ENCODE measurements at places on chromosomes 12 and 14.
A peak's percentile ranks its signal among the peaks of the same experiment; 100 is the strongest.

DNA sequence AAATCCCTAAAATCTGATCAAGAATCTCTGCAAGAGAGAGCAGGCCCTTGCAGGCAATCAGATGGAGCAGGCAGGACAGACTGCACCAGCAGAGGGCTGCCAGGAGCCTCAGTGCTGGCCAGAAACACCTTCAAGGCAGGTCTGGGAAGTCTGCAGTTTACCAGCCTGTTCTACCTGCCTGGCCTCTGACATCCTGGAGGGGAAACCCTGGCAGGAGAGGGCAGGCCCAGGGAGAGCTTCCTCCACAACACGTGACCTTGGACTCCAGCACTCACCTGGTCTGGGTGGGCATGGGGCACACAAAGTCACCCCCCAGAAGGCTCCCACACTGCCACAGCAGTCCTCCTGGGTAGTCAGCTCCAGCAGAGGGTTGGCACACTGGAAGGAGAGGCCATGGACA is 56.0 kb downstream of the ISCA2 start:
- DNase-seq: no peak

DNA sequence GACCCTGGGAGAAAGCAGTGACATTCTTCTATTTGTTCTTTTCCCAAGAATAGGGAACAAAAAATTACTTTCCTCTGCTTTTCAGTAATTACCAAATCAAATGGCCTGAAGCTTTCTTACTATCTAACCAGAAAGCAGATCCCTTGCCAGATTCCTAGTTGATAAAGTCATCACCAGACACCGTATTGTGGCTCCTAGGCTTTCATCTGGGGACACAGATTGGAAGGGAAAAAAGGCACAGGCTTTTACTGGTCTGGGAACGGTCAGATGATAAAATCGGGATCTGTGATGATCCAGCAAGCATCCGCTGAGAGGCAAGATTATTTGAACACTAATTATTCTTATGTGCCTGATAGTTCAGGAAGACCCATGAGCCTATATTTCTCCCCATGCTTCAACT is 79.1 kb upstream of the BCL2L14 start:
- no peak for DNase-seq

- DNase-seq: no peak
These were observed 80.9 kb downstream of the ACACB start for GRCh38 chr12:109197327-109197726.

GRCh38 chr14:85115921-85116320 is 414.0 kb upstream of the FLRT2 start:
- no peak for DNase-seq

GRCh38 chr12:20376984-20377383 is 8.6 kb downstream of the PDE3A start:
- peak; percentile 24 for DNase-seq

All from D341Med (cell line).